ENCODE measurements at places on chromosomes 3 and 15.

- no peak for DNase-seq
Measured at GRCh38 chr15:48289628-48290027, 41.6 kb upstream of the DUT start.

GRCh38 chr3:50562861-50563260 is 4.7 kb downstream of the C3orf18 start:
- DNase-seq, result no peak

DNA sequence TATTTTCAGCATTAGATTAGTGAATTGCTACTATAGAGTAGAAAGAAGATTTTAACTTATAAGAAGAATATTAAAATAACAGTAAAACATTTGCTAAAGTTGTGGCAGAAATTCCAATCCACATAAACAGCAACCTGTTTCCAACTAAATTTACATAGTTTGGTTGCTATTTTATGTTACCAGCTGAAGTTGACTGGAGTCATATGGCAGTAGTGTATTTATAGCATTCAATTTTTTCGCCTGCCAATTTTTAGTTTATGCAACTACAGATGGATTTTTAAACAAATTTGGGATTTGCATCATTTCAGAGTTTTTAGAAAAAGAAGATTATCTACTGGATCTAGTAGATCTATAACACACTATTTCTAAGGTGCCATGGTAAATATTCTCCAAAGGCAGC is 332.5 kb upstream of the BCHE start:
- no peak for DNase-seq

DNA sequence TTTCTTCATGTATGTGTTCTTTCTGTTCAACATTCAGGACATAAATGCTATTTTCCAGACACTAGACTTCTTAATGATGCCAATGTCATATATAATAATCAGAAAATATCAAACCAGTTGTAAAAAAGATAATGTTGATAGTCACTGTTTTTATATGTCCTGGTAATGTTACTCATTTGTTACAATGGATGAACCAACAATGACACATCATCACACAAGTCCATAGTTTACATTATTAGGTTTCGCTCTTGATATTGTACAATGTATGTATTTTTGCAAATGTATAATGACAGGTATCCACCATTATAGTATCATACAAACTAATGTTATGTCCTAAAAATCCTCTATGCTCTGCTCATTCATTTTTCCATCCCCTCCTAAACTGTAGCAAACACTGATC is 243.8 kb upstream of the CDIN1 start:
- no peak for DNase-seq

DNA sequence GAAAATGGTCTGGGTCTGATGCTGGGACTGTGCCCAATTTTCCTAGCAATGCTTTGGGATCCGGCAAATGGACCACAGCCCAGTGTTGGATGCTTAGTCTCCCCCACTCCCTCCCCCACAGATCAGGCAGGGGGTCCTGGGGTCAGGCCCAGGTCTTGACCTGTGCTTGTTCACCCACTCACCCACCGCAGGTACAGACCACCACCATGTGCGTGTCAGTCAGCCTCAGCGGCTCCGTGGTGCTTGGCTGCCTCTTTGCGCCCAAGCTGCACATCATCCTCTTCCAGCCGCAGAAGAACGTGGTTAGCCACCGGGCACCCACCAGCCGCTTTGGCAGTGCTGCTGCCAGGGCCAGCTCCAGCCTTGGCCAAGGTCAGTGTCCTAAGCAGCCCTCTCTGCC is 10.6 kb downstream of the GRM2 start:
- DNase-seq, result no peak

GRCh38 chr3:58693940-58694850 is 27.6 kb upstream of the FAM3D start:
- no peak for DNase-seq

- no peak for DNase-seq
Measured at GRCh38 chr3:5035113-5035512, 55.9 kb downstream of the BHLHE40 start.

DNA sequence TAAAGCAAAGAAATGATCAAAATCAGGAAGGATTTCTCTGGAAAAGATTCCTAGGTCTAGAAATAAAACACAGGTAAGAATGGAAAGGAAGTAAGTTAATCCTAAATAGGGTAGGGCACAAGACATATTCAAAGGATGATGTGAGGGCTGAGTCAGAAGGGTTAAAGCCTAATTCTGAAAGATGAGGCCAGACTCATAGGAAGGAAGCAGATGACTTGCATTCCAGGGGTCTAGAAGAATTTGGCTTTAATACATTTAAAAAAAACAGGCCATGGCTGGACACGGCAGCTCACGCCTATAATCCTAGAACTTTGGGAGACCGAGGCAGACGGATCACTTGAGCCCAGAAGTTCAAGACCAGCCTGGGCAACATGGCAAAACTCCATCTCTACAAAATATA is 3.2 kb downstream of the SSR3 start:
- DNase-seq, result no peak

DNA sequence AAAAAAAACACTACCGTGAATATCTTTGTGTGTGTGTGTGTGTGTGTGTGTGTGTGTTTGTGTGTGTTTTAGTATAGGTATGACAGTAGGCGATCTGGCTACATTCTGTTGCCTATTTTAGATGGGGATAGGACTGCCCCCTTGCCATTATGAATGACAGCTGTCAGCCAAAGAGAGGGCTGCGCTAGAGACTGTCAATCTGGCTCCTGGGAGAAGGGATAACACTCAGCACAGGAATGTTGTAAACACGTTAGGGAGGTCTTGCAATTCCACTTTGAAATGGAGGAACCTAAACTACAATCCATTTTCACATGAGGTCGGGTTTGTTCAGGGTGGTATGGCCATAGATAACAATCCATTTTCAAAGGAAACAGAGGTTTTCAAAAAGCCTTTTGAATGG is 14.1 kb upstream of the ETV5 start:
- no peak for DNase-seq
